Left renal cortex interstitium (tissue), 4 donors: ENCODE measurements at places on chromosomes 12 and 14. TPM values are rescaled to one million over a fixed set of nuclear protein-coding genes. Genes with fewer than 3 reads are reported as not detected.

GRCh38 chr12:95303476-95303875 lies 85.9 kb downstream of the VEZT start:
- no peak for DNase-seq

- no peak for DNase-seq
Observed at GRCh38 chr12:58670623-58671022, 249.7 kb downstream of the LRIG3 start.

- DNase-seq: no peak
Observed at GRCh38 chr14:77284466-77284865, 13.5 kb upstream of the NGB start.

DNA sequence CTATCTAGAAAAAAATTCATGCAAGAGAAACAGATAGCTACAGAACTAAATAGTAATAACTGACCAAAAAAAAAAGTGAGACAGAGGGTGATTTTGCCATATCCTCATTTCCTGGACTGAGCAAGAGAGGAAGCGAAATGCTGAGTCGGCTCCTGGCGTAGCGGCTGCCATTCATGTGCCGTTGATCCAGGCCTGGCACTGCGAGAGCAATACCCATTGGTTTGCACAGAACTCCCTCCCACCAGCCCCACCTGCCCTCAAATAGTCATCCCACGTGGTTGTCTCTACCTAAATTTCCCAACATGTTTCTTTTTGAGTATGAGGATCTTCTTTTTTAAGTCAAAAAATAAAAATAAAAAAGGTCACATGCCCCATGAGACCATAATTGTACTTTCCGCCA lies 9.4 kb upstream of the WNT5B start:
- no peak for DNase-seq

DNA sequence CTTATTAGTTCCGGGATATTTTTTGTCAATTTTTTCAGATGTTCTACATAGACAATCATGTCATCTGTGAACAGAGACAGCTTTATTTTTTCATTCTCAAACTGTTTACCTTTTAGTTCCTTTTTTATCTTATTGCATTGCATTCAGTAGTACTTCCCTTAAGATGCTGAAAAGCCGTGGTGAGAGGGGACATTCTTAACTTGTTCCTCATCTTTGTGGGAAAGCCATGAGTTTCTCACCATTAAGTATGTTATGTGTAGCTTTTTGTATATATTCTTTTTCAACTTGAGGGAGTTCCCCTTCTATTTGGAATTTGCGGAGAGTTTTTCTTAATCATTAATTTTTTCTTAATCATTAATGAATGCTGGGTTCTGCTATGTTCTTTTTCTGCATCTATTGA lies 1727.1 kb upstream of the SEL1L start:
- DNase-seq: no peak

DNA sequence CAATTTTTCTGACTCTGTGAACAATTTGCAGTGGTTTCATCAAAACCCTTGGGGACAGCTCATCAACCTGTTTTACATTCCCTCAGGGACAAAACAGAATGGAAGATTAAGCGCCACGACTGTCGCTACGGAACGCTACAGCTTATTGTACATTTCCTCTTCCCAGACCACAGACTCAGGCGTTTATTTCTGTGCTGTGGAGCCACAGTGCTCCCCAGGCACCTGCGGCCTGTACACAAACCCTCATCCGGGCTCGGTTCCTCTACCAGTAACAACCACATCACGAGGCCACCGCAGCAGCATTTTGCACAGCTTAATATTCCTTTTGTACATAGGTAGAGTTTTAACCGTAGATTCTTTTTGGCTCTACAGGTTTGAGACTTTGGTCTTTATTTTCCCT lies 397.4 kb upstream of the OR4E1 start:
- no peak for DNase-seq

- no peak for DNase-seq
Observed at GRCh38 chr12:89383235-89384049, 31.1 kb upstream of the DUSP6 start.

DNA sequence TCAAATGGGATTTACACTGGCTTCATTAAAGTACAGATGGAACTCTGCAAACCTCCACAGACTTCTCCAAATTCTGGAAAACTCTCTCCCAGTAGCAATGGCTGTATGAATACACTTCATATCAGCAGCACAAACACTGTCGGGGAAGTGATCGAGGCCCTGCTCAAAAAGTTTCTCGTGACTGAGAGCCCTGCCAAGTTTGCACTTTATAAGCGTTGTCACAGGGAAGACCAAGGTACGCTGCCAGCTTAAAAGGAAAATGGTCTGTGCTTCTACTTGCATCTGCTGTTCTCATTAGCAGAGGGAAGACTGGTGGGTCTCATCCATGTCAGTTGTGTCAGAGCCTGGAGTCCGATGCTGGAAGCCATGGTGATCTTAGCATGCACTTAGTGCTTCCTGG lies 71.0 kb downstream of the GNS start:
- no peak for DNase-seq

- no peak for DNase-seq
Observed at GRCh38 chr14:89540009-89540829, 123.2 kb upstream of the FOXN3 start.

DNA sequence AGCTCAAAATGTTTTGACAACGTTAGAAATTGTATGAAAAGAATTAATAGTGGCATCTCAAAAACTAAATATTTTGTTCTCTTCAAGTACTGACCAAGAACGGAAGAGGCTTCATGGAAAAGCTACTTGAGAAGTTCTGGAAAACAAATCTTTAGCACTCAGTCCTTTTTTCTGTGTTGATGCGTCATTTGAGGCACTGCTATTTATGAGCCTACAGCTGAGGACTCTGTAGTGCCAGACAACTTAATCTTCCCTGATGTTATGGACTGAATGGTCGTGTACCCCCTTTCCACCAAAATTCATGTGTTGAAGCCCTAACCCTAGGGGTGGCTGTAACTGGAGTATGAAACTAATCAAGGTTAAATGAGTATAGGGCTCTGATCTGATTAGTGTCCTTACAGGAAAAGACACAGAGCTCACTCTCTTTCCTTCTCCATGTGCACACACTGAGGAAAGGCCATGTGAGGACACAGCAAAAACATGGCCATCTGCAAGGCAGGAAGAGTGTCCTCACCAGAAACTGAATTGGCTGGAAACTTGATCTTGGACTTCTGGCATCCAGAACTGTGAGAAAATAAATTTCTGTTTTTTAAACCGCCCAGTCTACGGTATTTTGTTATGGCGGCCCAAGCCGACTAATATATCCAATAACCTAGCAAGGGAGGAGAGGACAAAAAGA lies 337.0 kb upstream of the CLEC14A start:
- DNase-seq: no peak

DNA sequence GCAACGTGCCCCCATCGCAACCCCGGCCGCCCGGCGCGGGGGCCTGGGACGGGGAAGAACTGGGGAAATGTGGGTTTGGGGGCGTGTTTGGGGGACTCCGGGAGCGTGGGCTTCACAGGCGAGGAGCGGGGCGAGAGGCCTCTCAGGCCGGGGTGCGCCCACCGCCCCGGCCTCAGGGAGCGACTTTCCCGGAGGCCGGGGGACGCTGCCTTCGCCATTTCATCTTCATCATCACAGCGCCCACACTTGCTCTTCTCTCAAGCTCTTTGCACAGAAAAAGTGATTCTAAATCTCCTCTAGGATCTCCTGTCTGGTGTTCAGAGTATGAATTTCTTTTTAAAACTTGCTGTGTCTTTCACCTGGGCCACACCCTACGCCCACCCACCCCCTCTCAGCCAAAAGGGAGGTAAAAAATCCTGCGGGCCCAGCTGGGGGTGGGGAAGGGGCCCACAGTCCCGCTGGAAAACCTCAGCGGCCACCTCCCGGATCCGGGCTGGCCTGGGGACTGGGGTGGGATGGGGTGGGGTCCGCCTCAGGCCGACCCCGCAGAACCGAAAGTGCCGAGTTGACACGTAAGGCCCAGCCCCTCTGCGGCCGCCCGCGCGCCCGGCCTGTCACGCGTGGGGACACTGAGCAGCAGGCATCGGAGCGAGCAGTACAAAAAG lies 7.4 kb downstream of the CDKN1B start:
- no peak for DNase-seq

DNA sequence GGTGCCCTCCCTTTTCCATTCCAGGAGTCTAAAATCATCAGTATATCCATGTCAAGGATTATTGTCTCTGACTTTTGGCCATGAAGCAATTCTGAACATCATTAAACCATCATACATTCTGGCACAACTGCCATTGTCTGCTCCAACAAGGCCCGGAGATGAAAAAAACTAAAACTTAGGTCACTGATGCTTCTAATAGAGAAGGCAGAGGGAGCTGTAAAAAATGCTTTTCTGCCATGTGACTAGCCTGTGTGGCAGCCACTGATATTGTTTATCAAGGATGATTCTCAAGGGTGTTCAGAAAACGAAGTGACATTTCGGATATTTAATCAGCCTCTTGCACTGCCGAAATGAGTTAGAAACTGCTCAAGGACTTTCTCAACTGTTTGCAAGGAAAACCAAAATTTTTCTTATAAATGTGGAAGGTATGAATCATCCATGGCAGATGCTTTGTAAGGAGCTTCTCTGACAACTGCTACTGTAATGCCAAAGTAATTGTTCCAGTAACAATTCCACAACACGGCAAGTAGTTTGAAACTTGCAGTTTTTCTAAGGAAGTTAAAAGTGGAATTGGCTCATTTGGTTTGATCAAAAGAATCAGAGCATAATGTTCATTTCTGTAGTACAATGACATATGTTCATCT lies 1076.5 kb upstream of the FLRT2 start:
- no peak for DNase-seq

GRCh38 chr12:53380794-53381730 lies 1.1 kb downstream of the SP1 start:
- no peak for DNase-seq

- DNase-seq: no peak
Observed at GRCh38 chr14:100767003-100767787, 40.5 kb downstream of the DLK1 start.

DNA sequence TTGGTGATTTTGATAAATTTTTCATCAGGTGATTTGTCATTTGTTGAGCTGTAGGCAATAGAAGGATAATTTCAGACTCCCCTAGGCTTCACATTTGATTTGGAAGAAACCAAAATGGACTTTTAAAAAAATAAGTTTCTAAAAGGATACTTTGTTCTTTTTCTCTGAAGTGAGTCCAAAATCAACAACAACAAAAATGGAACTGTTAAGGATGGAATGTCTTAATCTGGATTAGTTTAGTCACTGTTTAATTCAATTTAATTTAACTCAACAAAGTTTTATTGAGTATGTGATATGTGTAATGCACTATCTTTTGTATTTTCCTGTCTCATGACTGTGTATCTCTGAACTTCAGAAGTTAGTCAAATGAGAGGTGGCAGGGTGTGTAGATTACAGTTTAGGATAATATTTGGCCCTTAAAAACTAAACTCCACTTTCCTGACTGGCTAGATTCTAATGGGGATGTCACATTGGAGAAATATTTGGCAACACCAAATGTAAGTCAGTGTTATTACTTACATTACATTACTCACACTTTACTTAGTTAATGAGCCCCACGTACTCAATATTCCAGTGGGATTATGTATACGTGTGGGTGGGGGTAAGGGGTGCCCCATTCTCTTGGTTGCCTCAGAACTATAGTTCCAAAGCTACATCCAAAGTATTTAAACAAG lies 209.7 kb downstream of the BCAT1 start:
- no peak for DNase-seq

DNA sequence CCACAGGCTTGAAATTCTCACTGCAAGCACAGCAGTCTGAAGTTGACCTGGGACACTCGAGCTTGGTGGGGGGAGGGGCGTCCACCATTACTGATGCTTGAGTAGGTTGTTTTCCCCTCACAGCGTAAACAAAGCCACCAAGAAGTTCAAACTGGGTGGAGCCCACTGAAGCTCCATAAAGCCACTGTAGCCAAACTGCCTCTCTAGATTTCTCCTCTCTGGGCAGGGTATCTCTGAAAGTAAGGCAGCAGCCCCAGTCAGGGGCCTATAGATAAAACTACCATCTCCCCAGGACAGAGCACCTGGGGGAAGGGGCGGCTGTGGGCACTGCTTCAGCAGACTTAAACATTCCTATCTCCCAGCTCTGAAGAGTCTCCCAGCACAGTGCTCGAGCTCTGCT lies 31.7 kb upstream of the ST8SIA1 start:
- no peak for DNase-seq

DNA sequence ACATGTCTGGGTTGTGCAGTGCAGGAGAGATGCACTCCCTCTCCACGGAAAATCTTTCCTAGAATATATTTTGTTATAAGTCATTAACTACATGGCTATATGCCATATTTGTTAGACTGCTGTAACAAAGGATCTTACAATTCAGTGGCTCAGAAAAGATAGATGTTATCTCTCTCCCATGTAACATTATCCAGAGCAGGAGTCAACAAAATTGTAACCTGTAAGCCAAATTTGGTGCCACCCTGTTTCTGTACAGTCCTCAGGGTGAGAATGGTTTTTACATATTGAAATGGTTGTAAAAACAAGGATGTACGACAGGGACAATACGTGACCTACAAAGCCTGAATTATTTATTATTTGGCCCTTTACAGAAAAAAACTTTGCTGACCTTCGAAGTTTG lies 155.5 kb downstream of the KIF21A start:
- no peak for DNase-seq

- no peak for DNase-seq
Observed at GRCh38 chr12:89327486-89328094, 24.7 kb downstream of the DUSP6 start.

- DNase-seq: no peak
Observed at GRCh38 chr14:44383636-44384035, 123.4 kb downstream of the FSCB start.

DNA sequence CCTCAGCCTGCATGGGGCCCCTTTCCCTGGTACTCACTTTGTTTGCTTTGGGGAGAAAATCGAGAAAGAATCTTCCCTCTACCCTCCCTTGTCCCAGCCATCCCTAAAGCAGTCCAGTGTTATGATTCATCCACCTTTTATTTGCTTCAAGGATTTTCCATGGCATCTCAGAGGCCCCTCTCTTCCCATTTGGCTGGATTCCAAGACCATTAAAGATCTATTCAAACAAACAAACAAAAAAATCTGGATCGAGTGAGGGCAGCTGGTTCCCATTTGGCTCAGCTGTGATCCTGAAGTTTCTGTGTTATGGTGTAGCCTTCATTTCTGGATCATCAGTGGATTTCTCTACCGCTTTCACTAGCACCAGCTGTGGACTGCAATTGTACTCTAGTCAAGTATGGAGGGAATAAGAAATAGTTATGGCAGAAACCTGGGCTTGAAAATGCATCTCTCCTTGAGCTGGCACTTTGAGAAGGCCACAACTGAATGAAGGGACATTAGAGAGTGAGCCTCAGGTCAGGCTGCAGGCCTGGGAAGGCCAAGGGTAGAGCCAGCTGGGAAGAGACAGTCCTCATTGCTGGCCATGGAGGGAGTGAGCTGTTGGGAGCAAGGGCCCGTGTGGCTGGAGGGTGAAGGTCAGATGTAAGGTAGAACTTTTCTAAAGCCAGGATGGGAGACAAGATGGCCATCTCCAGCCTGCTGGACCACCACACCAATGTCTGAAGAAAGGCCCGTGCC lies 13.7 kb downstream of the KRT71 start:
- no peak for DNase-seq

- no peak for DNase-seq
Observed at GRCh38 chr14:71588576-71589215, 343.5 kb upstream of the RGS6 start.

GRCh38 chr14:76929927-76930326 lies 98.6 kb downstream of the IRF2BPL start:
- DNase-seq: no peak

The RNFT2 gene
- polyA plus RNA-seq: 4.7 TPM

The HOXC10 gene
- polyA plus RNA-seq: 74.5 TPM

The ETV6 gene
- polyA plus RNA-seq: 13.9 TPM

The PLD4 gene
- 3.4 TPM for polyA plus RNA-seq

The TC2N gene
- 10.7 TPM for polyA plus RNA-seq

The PDE3A gene
- polyA plus RNA-seq: 21.2 TPM

The ENDOU gene
- 0.46 TPM for polyA plus RNA-seq

The RPS29 gene
- 1,301 TPM for polyA plus RNA-seq

The ABCD2 gene
- not detected for polyA plus RNA-seq

The LMNTD1 gene
- polyA plus RNA-seq: 0.21 TPM

The SRSF5 gene
- polyA plus RNA-seq: 687 TPM

The CLEC6A gene
- polyA plus RNA-seq: 0.06 TPM
